Aorta (tissue), 5 donors: ENCODE measurements at places on chromosomes 2 and 18. TPM values are rescaled to one million over a fixed set of nuclear protein-coding genes. Genes with fewer than 3 reads are reported as not detected.

GRCh38 chr2:75896779-75897366, 186.2 kb upstream of the GCFC2 start:
- no peak for DNase-seq

DNA sequence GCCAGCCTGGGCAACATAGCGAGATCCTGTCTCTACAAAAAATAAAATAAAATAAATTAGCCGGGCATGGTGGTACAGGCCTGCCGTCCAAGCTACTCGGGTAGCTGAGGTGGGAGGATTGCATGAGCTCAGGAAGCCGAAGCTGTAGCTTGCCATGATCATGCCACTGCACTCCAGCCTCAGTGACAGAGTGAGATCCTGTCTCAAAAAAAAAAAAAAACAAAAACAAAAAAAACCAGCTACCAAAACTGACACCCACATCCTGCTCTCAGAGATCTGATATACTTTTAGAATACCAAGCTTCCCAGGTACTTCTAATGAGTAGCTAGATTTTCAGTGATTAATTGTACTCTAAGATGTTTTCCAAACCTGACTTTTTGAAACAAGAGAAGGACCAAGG, 74.0 kb downstream of the TTC27 start:
- no peak for DNase-seq

GRCh38 chr2:75647771-75648170, 1.2 kb downstream of the MRPL19 start:
- DNase-seq = no peak

- DNase-seq = no peak
These were observed 31.9 kb downstream of the PRKRA start for GRCh38 chr2:178419123-178419522.

- DNase-seq = no peak
These were observed 208.6 kb downstream of the TGIF1 start for GRCh38 chr18:3658529-3658928.

DNA sequence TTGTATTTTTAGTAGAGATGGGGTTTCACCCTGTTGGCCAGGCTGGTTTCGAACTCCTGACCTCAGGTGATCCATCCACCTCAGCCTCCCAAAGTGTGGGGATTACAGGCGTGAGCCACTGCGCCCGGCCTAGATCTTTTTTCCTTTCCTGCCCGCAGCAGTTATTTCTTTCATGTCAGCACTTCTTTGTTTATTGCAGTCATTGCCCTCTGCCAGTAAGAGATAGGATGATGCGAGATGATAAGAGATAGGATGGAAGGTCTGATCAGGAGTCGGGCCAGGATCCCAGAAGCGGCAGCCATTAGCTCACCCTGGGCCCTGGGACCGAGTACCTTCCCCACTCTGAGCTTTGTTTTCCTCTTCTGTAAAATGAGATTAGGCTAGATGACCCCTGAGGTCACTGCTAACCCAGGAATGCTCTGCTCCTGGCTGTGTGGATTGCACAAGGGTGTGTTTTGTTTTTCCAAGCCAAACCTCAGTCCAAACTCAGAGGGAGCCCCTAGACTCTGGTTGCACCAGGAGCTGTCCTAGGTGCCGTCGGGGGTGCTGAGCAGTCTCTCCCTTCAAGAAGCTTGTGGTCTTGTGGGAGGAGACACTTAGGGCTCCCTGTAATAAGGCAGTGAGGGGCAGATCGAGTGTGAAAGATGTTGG, 63.3 kb downstream of the LPIN1 start:
- no peak for DNase-seq

GRCh38 chr2:152466980-152467676, 132.2 kb downstream of the FMNL2 start:
- no peak for DNase-seq

DNA sequence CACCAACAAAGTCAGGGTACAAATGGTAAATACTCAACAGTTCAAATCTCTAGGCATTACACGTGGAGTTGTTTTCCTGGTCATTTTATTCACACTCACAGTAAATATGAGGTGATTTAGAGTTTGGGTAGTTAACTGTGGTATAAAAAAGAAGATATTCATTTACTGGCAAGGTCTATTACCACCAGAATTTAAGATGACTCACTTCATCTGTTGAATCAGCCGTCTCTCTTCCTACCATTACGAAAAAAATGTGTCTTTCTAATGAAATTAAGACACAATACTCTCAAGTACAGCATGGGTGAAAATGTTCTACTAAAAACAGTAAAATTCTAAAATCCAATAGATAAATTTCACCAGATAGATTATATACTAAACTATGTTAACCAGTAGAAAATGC, 21.0 kb upstream of the GPR75 start:
- DNase-seq = no peak

DNA sequence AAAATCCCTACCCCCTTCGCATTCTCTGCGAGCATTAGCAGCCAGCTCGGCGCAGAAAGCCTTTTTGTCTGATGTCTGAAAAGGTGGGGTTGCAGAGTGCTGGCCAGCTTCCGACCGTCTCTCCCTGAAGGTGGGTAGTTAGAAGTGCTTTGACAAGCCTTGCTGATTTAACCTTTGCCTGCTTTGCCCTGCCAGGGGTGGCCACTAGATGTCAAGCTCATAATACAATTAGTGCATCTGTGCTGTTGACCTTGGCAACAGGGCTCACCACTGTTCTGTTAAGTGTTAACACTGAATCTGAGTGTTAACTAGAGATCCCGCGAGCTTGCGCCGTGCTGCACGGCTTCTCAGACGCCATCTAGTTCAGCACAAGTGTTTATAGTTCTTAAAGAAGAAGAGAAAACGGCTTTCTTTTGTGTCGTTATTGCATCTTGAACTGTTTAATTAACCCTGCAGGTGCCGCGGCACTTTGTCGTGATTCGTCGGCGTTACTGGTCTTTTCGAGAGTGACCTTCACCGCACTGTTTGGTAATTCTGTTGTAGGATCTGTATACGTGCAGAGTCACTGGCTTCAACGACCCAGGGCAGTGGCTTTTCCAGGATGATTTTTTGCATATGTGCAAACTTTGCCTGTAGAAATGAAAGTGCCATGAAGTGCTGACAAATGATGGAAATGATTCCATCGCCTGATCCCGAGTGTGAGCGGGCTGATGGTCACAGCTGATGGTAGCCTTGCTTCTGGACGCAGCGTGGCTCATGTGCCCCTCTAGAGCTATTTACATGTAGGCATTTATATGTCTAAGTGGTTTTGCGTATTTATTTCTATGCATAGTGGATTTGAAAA, 5.5 kb downstream of the SALL3 start:
- no peak for DNase-seq

DNA sequence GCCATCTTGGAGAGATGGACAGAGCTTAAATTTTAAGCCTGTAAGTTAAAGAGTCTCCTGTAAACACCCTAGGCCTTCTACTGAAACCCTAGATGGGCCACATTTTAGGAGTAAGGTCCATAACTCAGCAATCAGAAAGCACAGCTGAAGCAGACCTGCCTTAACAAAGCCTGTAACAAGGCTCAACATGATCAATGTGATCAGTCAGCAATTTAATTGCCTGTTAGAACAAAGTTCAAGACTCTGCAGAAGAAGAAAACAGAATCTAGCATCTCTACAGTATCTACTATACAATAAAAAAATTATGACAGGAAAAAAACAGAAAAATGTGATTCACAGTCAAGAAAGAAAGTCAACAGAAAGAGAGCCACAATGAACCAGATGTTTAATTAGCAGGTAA, 27.1 kb downstream of the SEPTIN10 start:
- no peak for DNase-seq

GRCh38 chr2:34849827-34850226, 1250.7 kb upstream of the FAM98A start:
- no peak for DNase-seq

DNA sequence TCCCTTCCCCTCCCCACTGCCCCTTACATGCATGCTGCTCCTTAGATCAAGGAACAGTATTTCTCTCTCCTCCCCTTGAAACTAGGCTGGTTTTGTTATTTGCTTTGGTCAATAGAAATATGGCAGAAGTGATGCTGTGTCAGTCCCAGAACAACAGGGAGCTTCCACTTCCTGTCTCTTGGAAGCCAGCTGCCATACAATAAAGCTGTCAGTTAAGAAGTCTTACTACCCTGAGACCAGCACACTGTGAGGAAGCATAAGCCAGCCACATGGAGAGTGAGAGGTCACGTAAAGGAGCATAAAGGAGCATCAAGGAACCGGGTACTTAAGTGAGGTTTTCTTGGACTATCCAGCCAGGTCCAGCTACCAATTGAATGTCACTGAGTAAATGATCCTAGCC, 126.6 kb downstream of the NOL4 start:
- DNase-seq = no peak

FAM124B gene
- total RNA-seq = 2.4 TPM

LHCGR gene
- total RNA-seq = 0.42 TPM

BZW1 gene
- 193 TPM for total RNA-seq

SLC5A7 gene
- total RNA-seq = 0.19 TPM

ANKRD30B gene
- total RNA-seq = not detected

IL36G gene
- total RNA-seq = not detected
